ENCODE measurements at places on chromosomes 11 and 22.

DNA sequence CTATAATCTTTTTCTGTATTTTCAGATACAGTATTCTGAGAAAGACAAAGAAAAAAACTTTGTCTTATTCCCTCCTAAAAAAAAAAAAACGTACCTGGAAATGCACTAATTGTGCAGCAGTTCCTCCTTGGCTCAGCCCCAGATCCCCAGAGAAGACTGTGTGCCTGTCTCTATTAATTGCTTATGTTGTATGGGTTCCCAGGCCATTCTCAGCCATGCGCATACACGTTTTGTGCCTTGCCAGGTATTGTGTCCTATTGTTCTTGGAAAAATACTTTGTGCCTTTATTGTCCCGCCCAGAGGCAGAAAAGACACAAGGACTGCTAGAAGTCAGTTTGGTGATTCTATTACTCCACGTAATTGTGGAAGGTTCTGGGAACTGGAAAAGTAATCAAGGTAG, 91.2 kb downstream of the PIWIL4 start:
- DNase-seq: no peak

- DNase-seq: no peak
Observed at GRCh38 chr11:130159657-130160497, at the start of gene ST14. TSS of gene ST14 (plus strand) at chr11:130159782. CDS start at chr11:130159980, 198 bp downstream.

- DNase-seq: no peak
Observed at GRCh38 chr11:79375818-79376550, 64.8 kb downstream of the TENM4 start.

- no peak for DNase-seq
Observed at GRCh38 chr11:71580057-71581003, 2.3 kb downstream of the KRTAP5-11 start.

GRCh38 chr11:117510646-117511045, 183.0 kb downstream of the CEP164 start:
- no peak for DNase-seq

- DNase-seq: peak; percentile 15
Observed at GRCh38 chr22:50148991-50149721, 21.4 kb upstream of the PANX2 start.

DNA sequence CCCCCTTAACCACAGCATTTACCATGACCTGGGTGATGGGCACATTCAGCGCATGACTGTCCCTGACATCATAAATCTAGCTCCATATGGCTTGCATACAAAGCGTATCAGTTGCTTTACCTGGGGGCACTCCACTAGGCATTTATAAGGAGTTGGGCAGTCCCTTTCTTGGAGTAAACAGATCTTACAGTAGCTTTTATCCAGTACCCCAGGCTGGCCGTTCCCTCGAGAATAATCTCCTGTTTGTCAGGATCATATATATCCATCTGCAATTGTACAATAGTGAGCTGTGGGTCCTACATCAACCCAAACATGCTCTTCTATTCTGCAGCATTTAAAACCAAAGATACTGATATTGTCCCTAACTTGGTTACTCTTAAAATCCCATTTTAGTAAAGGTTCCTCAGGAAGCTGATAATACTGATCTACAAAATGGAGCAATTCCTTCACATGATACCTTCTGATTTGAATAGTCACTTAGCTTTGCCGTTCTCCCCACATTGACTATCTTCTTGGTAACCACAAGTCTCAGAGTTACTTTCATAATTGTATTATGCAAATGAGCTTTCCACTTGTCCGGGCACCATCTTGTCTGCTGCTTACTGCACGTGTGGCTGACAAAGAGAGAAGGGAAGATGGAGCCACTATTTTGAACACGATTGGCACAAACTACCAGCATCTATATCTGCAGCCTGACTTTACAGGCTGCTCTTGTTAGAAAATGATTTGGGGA, 205.0 kb downstream of the CWF19L2 start:
- no peak for DNase-seq

- no peak for DNase-seq
Observed at GRCh38 chr11:122863704-122864326, 18.7 kb upstream of the JHY start.

- no peak for DNase-seq
Observed at GRCh38 chr11:25734591-25735211, 597.2 kb upstream of the ANO3 start.

- no peak for DNase-seq
Observed at GRCh38 chr22:33024626-33025025, 33.6 kb downstream of the SYN3 start.

- no peak for DNase-seq
Observed at GRCh38 chr11:12686246-12687060, 12.2 kb downstream of the TEAD1 start.

DNA sequence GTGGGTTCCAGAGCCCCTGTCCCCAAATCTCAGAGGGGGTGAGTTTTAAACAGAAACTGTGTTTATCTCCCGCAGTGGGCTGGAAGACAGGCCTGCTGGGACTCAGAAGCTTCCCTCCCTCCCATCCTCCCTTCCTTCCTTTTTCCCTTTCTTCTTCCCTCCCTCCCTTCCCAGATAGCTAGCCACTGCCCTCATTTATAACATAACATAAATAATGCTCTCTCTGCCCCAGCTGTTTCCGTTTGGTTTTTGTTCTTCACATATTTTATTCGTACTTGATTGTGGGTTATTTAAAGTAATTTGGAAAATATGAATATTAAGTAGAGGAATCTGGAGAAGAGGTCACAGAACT, 140.9 kb downstream of the TEAD1 start:
- no peak for DNase-seq

DNA sequence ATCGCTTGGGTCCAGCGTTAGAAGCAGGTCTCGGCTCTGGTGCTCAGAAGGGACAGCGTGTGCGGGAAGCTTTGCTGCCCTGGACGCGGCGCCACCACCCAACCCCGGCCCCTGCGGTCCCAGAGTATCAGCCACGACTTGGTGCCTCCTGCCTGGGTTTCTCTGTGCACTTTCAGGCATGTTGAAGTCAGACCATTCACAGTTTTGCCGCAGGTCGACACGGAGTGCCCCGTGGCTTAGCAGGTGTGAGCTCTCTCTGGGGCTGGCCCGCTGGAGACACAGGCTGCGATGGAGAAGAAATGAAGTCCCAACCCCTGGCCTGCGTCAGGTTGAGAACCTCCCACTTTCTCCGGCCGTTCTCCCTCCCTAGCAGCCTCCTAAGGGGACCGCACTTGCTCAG, 494.5 kb downstream of the BRD1 start:
- no peak for DNase-seq

GRCh38 chr11:134429106-134429505, 17.1 kb upstream of the B3GAT1 start:
- no peak for DNase-seq

- DNase-seq: no peak
Observed at GRCh38 chr11:21295508-21295907, 626.1 kb downstream of the NELL1 start.

DNA sequence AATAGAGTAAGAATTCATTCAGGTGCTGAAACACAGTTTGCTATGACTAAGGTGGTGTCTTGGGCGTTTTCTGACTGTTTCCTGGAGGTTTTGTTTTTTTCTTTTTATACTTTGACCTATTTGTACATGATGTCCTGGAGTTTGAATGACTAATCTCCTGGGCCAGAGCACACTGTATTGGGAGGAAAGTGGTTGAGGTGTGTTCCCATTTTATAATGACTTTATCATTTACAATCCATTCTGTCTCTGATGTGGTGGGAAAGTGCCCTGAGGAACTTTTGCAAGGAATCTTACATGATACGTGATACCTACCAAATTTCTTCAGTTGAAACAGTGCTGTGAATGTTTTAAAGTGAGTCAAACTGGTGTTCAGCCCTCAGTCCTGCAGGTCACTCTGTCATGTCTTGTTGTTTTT, 80.8 kb downstream of the TNRC6B start:
- no peak for DNase-seq

GRCh38 chr11:85844439-85845123, 10.6 kb upstream of the CCDC83 start:
- no peak for DNase-seq

- DNase-seq: no peak
Observed at GRCh38 chr22:37225481-37225880, 13.2 kb upstream of the SSTR3 start.

DNA sequence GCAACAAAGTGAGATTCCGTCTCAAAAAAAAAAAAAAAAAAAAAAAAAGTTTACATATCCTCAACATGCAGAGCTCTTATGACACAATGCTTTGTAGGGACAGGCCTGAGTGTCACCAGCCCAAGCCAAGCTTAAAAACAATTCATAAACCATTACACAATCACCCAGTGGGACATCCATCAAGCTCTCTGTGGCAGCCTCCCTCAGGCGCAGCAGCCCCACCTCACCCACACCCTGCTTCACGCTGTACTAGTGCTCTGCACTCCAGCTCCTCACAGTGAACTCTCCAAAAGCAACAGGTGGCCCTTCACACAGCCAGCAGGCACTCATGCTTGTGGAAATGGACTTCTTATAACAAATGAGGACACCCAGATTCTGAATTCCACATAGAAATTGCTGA, 3.5 kb upstream of the FOXRED2 start:
- DNase-seq: no peak

- peak; percentile 4 for DNase-seq
Observed at GRCh38 chr11:10076458-10077141, 217.4 kb downstream of the SBF2 start.

- no peak for DNase-seq
Observed at GRCh38 chr11:33694346-33695050, 6.1 kb downstream of the C11orf91 start.

GRCh38 chr11:108947654-108948570, 283.0 kb downstream of the DDX10 start:
- DNase-seq: no peak

DNA sequence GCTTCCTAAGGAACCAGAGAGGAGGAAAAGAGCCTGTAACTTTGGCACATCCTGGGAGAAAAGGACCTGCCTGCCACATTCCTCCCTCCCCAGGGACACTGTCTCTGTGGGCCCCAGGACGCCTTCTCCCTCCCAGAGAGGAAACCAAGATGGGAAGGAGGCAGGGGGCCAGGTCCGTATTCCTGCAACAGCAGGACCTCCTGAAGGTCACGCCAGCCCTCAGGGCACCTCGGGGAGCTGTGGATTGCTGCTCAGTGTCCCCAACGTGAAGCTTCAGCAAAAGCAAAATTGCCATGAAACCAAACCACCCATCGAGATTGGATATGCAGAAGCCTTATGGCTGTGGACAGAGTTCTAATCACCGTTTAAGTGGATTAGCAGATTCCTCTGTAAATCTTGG, 86.7 kb downstream of the ARHGAP8 start:
- DNase-seq: no peak

GRCh38 chr11:69443138-69443967, 38.1 kb upstream of the LINC01488 start:
- DNase-seq: peak; percentile 17

- DNase-seq: no peak
Observed at GRCh38 chr11:12220305-12220704, 109.9 kb downstream of the MICAL2 start.

- no peak for DNase-seq
Observed at GRCh38 chr11:35905646-35906276, 38.1 kb upstream of the LDLRAD3 start.

- no peak for DNase-seq
Observed at GRCh38 chr11:112762707-112763090, 198.5 kb upstream of the NCAM1 start.

DNA sequence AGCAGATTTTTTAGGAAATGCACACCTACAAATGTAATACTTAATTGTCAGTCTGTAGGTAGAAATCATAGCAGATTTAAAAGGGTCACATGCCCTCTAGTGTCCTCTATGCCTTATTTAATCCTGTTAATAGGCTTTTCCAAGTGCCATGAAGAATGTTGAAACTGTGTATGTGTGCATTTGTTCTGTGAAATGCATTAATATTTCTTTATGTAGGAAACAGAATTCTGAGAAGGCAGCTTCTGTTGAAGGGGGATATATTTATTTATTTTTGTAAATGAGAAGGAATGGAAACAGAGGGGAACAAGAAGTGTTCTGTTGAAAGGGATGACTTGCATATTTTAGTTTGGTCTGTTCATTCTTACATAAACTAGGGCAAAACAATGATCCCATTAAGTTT, 51.0 kb downstream of the SVIP start:
- no peak for DNase-seq

- no peak for DNase-seq
Observed at GRCh38 chr22:46430961-46431838, 95.7 kb downstream of the TRMU start.

GRCh38 chr11:74147199-74147929, 23.4 kb downstream of the C2CD3 start:
- DNase-seq: no peak

- DNase-seq: no peak
Observed at GRCh38 chr22:25942856-25943411, 200.9 kb downstream of the MYO18B start.

DNA sequence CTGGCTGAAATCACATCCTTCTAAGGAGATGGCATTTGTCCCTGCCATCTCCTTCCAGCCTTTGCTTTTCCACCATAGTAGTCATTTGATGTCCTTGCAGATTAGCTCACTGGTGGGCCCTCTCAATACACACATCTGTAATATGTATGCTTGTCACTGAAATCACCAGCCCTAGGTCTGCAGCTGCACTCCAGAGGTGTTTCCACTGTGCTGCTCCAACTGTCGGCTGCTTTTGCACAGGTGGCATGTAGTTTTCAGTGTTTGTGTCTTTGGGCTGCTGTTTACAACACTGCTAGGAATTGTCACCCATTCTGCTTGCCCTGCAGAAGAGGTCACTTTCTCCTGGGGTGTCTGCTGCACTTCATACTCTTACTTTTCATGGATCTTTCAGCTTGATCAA, 69.0 kb upstream of the GRAMD1B start:
- no peak for DNase-seq

GRCh38 chr22:49824185-49824925, 3.3 kb downstream of the BRD1 start:
- no peak for DNase-seq

DNA sequence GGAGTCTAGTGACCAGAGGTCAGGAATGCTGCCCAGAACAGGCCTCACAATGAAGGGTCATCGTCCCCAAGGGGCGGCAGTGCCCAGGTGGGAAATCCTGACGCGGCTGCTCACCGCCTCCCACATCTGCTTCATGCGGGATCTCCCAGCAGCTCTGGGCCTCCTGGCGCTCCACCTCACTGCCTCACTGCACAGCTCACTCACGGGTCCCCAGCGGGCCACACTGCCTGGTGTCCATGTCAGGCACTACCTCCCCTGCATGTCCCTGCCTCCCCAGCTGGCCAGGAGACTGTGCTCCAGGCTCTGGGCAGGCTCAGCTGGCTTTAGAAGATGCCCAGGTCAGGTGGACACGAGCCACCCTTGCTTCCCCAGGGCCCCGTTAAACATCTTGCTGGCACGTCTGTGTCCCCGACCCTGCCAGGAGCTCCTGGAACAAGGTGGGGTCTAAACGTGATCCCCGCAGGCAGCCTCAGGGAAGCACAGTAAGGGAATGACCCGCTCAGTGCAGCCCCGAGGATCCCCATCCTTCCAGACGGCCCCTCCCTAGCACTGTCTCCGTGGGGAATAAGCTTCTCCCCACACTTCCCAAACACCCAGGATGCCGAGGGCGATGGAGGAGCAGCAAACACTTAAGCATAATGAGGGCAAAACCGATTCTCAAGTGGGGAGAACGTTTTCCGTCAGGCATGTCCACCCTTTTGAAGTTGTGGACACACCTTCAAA, 93.2 kb downstream of the TRMU start:
- no peak for DNase-seq

Data from activated CD4-positive, CD25-positive, alpha-beta regulatory T cell treated with anti-CD3 and anti-CD28 coated beads, Interleukin-2, amount 50 U/mL, for 16 hours (primary cell).